Hematopoietic multipotent progenitor cell treated with erythropoietin and hydrocortisone succinate and interleukin-3 and kit ligand, for 17 days (in vitro differentiated cells): ENCODE measurements at places on chromosomes 12 and 14.

DNA sequence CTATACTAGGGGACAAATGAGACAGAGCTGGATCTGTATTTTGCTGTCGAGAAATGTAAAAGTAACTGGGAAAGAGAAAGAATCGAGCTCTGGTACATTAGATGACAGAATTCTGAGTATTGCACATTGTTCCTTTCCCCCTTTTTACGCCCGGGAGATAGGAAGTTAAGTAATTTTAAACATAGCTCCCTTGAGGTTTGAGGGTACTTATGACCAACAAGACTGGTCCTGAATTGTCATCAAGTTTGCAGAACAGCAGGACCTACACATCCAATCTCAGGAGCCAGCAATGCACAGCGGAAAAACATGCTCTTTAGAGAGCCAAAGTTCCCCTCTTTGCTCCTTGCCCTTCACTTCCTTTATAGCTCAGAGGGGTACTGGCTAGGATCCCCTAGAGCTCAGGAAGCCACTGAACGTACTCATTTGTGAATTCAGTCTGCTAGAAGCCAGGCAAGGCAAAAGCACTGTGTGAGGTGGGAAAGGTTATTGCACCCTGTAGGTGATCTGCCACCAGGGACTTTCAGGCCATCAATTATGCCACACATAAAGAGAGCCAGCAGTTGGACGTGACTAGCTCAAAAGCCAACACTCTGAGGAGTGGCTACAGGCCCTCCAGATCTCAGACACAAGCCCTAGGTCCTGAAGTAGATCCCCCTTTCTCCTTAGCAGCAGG lies 333.8 kb downstream of the KCNH5 start:
- no peak for DNase-seq

GRCh38 chr12:58747533-58747932 lies 172.8 kb downstream of the LRIG3 start:
- DNase-seq, result no peak

- DNase-seq, result no peak
Observed at GRCh38 chr14:99257673-99258221, 14.2 kb downstream of the BCL11B start.

GRCh38 chr14:77142005-77142800 lies 612 bp upstream of the ZDHHC22 start:
- no peak for DNase-seq

DNA sequence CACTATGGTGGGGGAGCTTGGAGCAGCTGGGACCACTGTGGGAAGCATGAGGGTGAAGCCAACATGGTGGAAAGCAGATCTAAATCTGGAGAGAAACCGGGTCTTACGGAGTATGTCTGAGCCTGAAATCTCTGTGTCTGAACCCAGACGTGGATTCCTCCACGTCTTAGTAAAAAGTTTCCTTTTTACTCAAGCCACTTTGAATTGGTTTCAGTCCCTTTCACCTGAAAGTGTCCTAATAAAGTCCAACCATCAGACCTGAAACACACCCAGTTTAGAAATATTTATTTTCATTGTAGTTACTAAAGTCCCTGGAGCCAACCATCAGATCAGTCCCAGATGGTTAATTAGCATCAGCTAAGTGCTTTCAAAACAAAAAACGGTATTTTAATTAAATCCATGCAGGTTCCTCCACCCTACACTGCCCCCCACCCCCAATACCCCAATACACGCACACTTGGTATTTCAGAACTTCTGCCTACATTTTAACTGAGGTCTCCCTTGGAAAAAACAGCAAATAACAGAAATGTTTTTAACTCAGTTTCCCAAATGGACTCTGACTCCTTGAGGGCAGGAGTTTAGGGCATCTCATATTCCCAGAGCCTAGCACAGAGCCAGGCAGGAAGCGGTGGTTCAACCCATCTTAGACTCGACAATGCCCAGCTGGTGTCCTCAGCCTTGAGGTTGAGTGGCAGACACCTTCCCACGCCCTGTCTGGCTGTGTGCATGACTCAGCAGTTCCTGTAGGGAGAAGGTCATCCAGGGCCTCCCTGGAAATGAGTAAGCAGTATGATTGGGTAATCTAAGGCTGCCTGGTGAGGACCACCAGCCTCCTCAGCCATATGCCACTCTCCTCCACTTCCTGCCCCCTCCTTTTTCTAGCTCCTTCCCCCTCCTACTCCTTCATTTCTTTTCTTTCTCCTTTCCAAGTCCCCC lies 175.8 kb downstream of the TTC8 start:
- DNase-seq, result peak; percentile 37

- peak; percentile 41 for DNase-seq
Observed at GRCh38 chr12:105420659-105421240, 90.3 kb downstream of the C12orf75 start.

DNA sequence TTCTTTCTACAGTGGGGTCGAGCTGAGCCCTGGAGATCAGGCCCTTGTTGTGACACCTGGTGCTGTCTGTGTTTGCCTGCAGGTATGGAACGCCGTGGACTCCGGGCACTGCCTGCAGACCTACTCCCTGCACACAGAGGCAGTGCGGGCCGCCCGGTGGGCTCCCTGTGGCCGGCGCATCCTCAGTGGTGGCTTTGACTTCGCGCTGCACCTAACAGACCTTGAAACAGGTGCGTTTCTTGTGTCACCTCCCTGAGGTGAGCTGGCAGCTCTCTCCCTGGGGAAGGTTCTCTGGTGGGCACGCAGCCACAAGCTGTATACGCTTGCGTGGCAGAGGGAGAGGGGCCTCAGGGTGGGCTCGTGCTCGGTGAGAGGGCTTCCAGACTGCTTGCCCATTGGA lies 119.3 kb downstream of the BEGAIN start:
- no peak for DNase-seq

GRCh38 chr14:68131907-68132306 lies 312.3 kb downstream of the RAD51B start:
- DNase-seq, result no peak

GRCh38 chr12:14239350-14239934 lies 126.0 kb upstream of the ATF7IP start:
- no peak for DNase-seq

- no peak for DNase-seq
Observed at GRCh38 chr12:43113135-43113534, 438.9 kb downstream of the ADAMTS20 start.

DNA sequence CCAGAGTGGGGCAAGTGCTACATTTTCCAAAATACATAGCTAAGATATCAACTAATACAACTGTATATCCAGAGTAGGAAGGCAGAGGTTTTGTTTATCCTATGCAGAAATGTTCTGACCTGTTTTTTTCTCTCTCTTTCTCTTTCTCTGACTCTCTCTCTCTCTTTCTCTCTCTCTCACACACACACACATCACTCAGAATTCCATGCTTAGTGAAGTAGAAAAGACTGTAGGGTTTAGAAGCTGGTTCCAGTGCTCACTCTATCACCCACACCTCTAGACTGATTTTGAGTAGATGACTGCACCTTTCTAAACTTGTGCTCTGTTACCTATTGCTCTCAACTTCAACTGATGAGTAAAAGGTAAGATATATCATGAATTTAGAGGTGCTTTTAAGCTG lies 356.7 kb downstream of the LRIG3 start:
- no peak for DNase-seq

DNA sequence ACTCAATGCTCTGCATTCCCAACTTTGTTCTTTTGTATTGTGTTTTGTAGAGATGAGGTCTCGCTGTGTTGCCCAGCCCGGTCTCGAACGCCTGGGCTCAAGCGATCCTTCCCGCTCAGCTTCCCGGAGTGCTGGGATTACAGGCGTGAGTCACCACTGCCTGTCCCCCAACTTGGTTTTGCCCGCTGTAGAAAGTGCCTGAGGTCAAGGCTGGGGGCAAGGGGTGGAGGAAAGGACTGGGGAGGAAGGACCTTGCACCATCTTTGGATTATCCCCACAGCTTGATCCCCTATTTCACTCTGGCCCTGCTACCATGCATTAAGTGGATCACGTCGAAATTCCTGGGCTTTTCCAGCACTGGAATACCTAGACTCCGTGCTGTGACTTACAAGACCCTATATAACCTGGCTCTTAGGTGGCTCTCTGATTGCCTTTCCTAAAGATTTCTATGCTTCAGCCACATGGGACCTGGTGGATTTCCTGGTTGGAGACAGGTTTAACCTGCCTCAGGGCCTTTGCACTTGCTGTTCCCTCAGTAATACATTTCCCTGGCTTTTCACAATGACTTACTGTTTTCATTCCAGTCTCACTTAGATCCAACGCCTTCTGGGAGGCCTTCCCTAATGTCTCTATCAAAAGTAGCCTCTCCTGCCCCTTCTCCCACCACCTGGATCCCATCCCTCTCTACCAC lies 608 bp upstream of the PIANP start:
- no peak for DNase-seq

DNA sequence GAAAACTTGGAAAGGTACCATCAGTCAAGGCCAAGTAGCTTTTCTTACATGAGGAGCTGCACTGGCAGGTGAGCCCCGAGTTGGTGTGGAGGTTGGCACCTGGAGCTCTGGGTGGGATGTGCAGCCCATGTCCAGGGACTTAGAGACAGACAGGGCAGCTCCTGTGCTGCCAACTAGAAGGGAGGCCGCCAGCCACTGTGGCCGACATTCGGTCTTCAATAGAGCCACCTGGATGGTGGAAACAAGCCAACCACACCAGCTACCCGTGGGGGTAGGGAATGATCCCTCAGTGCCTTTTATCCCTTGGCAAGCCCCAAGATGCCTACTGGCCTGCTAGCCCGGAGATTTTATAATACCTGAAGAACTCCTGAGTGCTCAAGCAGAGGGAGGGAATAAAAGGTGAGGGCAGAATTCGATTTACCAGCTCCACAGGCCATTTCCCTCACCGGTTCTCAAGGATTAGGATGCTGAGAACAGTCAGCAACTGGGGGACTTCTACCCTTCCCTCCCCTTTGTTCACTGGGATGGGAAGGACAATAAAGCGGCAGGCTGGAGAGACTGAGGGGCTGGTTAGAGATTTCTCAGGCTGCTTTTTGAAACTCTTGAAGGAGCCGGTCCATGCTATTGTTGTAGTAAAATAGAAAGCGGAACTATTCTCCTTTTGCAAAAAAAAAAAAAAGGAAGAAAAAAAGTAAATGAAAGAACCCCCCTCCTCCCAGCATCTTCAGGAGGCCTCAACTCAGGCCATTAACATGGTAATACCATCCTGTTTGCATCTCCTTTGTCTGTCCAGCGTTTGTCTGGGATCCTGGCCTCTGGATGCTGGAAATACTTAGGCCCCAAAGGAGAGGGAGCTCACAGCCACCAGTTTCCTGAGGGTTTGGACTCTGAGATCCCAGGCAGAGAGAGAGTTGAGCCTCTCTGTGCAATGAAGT lies 321.6 kb downstream of the ZFP36L1 start:
- no peak for DNase-seq

GRCh38 chr12:125981610-125982253 lies 916.5 kb downstream of the AACS start:
- no peak for DNase-seq

DNA sequence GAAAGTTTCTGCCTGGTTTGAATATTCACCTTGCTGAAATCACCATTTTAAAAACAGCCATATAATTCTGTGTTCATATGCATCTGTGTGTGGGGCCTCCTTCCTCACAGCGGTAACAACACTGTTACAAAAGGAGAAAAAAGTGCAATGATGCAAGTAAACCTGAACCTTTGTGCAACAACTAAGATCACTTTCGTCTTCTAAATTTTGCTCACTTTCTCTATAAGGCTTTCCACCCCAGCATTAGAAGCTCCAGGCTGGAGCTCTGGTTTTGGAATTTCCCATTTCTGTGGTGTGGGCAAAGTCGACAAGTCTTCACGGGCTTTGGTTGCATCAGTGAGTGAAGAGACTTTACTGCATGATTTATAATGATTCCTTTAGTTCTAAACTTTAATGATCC lies 18.4 kb downstream of the FGD6 start:
- no peak for DNase-seq

- DNase-seq, result no peak
Observed at GRCh38 chr12:12387501-12387900, 30.6 kb downstream of the BORCS5 start.

GRCh38 chr12:21773263-21773741 lies 1.2 kb downstream of the KCNJ8 start:
- DNase-seq, result no peak

GRCh38 chr14:99812096-99812750 lies 19.0 kb downstream of the EML1 start:
- no peak for DNase-seq

DNA sequence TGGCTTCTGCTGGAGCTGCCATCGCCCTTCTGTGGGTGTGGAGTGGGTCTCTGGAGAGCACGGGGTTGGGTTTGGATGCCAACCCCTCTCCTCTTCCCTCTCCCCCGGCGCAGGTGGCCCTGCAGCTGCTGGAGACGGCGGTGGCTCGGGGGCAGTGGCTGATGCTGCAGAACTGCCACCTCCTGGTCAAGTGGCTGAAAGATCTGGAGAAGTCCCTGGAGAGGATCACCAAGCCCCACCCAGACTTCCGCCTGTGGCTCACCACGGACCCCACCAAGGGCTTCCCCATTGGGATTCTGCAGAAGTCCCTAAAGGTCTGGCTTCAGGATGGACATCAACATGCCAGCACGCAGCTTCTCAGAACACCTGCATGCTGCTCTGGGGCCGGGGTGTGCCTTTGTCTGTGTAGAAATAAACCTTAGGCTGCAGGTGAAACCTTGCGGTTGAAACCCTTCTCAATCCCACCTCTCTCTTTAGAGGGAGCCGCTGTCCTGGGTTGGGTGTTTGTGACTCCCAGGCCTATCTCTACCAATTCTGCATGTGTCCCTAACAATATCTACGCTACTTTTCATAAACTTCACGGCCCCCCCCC lies 44.3 kb downstream of the CCDC92 start:
- no peak for DNase-seq

DNA sequence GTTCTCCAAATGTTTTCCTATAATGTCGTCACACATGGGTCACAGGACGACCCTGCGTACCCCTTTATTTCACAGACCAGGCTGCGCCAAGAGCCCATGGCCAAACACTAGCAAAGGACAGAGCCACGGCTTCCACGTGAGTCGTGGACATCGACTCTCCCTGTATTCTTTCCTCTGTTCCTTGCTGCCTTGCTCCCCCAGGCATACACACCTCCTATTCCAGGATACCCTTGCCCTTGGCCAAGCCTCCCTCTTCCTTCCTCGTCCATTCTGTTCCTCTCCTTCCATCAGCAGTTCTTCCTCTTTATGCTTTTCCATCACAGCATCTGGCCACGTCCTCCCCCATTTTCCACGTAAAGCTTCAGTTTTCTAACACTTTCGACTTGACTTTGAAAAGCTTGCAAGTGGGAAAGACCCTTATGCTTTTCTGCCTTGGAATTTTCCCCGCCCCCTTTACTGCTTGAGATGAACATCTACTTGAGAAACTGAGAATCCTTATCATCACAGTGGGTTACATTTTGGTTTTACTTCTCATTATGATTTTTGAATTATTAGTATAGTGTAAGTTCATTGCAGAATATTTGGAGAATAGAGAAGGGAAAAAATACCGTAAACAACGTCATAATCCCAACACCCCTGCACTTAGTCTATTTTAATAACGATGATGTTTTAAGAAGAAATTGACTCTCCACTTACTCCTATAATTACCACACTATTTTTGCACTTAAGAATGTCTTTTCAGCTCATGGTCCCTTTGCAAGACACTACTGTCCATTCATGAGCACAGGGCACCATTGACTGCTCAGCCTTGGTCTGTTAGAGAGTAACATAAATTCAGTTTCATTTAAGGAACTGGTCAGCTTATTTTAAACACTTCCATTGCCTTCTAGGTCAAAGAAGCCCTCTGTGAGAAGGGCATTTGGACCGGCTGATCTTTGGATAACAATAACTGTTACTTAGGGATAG lies 15.8 kb upstream of the NINJ2 start:
- DNase-seq, result no peak
